ENCODE measurements at places on chromosomes 1 and 21. TPM values are rescaled to one million over a fixed set of nuclear protein-coding genes. Genes with fewer than 3 reads are reported as not detected.

The CCDC185 gene
- not detected for total RNA-seq

The PRR9 gene
- 0.10 TPM for total RNA-seq

The THEMIS2 gene
- total RNA-seq = 0.70 TPM

The ITPKB gene
- total RNA-seq = 3.1 TPM

The OR2L3 gene
- total RNA-seq = not detected

The SAMD11 gene
- total RNA-seq = 19.7 TPM

The KRTAP13-2 gene
- total RNA-seq = not detected

The CLCA2 gene
- total RNA-seq = not detected

The FCRL5 gene
- total RNA-seq = not detected

The LRRC39 gene
- 0.11 TPM for total RNA-seq

Data from A549 treated with dexamethasone at 1 μM for 4 hours (cell line).